ENCODE measurements at places on chromosomes 6 and 20.

GRCh38 chr6:161181121-161181520 lies 92.7 kb downstream of the AGPAT4 start:
- DNase-seq, result no peak

GRCh38 chr6:1613688-1614447 lies 4.2 kb downstream of the FOXC1 start:
- DNase-seq, result no peak

DNA sequence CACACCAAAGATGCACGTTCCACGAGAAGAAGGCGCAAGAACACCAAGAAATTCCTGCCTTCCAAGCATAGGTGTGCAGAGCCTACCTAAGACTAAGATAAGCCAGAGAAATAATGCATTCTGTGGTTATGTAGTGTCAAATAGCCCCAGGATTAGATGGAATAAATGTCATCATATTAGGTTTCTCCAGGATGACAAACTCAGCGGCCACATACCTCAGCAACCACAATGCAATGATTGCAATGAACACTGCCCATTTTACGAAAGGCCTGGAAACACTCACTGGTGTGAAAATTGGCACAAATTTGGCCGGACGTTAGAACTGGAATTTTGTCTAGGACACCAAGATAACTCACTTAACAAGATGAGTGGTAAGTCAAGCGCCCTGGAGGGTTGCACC lies 129.7 kb downstream of the SLC22A3 start:
- DNase-seq, result peak; percentile 25

GRCh38 chr6:18488526-18489270 lies 101.5 kb downstream of the RNF144B start:
- DNase-seq, result peak; percentile 29

DNA sequence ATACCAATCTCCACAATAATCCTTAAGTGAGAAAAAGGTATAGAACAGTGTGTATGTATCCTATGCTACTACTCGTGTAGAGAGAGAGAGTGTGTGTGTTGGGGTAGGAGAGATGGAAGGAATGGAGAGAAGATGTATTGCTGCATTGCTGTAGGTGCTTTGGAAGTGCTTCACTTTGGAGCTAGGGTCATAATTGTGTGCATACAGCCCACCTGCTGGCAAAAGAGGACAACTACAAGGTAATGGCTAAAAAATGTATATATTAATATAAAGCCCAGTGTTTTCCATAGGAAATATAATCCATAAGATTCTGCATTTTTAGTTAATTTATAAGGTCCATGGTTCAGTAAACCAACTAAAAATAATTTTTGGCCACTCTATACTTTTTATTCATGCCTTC lies 36.1 kb downstream of the SERAC1 start:
- peak; percentile 42 for DNase-seq

DNA sequence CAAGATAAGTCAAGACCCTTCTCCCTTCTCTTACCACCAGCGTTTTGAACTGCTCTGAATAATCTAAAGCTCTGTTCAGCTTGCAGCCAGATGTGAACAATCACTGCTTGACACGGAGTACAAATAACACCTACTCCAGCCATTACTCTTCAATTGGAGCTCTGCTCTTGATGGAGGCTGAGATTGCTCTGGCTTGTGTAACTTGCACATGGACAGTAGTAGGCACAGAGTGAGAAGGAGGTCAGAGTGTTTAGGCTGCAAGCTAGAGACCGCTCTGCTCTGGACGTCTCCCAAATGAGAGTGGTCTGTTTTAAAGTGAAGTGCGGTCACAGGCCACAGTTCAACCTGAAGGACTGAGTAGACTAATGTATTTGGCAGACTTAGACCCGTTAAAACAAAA lies 158.3 kb downstream of the HDGFL1 start:
- DNase-seq, result no peak

GRCh38 chr20:41334443-41335421 lies 5.9 kb upstream of the LPIN3 start:
- DNase-seq, result no peak

DNA sequence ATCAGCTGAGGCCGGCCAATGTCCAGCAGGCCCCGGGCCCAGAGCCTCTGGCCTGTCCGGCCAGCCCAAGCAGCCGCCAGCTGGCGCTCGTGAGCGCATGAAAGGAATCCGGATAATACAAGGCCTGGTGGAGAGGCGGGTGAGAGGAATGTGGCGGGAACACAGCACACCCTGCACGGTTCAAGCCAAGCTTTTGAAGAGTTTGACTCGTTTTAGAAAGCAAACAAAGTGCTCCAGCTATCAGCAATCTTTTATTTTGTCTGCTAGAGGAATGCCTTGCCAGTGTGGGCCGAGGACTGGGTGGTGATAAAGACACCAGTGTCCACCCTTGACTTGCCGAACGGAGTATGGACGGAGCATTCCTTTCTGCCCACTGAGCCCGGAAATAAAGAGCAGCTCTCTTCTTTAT lies 9.3 kb upstream of the NEDD9 start:
- no peak for DNase-seq

GRCh38 chr6:111730864-111731263 lies 125.2 kb upstream of the TRAF3IP2 start:
- DNase-seq, result no peak
